Stimulated activated CD8-positive, alpha-beta memory T cell treated with anti-CD3 and anti-CD28 coated beads, Interleukin-4, amount 100 ng/mL, for 1 hour (primary cell): ENCODE measurements at places on chromosomes 12 and 14.

DNA sequence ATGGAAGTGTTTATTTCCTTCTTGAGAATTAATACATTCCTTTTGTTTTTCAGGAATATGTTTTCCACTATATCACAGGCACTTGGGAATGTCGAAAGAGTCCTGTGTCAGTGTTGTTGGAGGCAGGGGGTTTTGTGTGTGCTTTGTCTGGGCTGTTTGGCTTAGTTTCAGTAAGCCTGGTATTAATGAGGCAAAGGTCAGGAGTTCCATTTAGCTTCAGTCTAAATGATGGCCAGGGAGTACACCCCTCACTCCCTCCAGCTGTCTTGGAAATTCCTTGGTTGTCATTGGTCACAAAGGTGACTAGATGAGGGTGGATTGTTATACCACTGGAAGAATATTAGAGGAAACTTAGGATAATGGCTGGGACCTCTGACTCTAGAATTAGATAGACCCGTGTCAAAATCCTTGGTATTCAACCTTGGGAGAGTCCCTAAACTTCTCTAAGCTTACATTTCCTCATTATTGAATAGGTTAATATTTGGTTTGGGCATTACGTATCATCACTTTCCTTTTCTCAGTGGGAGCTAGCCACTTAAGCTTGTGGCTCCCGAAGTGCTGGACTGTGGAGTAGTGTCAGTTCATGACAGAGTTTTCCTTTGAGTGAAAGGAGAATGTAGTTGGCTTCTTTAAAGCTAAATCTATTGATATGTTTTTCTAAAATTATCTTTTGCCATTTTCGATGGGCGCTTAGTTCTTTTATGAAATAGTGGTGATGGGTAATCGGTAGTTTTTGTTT is 5.2 kb downstream of the FRS2 start:
- no peak for DNase-seq

DNA sequence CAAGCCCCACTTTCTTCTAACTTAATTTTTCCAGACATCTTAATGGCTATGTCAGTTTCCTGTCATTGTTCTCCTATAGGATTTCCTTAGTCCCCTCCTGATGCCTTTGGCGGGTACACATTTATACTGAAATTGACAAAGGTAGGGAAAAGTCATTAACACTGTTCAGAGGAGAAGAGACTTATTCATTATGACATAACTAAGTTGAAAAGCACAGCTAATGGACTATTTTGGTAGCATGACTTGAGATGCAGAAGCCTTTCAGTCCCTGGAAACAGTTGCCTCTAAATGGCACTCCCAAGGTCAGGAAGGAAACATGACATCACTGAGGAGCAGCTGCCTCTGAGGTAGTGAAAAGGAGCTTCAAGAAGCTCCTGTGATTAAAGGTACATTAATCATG is 317.5 kb upstream of the KITLG start:
- no peak for DNase-seq

DNA sequence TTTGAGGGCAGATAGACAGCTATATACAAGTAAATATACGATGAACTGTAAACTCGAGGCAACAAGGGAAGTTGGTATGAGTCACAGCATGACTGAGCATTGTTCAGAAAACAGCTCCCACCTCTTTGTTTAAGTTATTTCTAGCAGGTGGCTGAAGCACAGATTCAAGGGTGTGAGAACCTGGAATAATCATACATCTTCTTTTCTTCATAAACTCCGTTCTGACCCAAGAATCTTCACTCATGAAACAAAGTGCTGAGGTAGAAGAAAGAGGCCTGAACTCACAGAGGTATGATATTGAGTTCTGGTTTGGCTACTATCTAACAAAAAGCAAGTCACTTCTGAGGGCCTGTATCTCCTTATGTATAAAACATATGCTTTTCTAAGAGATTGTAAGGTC is 364.1 kb upstream of the KITLG start:
- DNase-seq = no peak

DNA sequence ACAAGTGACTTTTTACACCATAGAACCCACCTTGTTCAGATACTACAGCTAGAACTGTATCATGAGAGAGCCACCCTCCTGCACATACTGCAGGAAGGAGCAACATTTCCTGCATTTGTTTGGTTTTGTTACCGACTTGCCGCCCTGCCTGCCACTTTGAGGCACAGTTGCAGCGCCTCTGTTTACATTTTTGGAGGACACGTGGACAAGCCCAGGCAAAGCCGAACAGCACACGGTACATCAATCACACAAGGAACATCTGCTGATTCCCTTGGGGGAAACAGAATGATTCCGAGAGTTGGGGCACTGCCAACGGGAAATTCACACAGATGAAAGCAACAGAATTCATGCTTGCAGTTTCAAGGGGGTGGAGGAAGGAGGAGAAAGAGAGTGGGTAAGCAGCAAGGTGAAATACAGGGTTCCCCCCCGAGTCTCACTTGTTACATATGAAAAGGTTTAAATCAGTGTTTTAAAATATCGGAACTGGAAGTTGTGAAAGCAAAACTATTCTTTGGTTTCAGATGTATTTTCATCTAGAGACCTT is 110.7 kb downstream of the BTG1 start:
- no peak for DNase-seq
